Brain microvascular endothelial cell (primary cell): ENCODE measurements at places on chromosomes 2 and 18.

DNA sequence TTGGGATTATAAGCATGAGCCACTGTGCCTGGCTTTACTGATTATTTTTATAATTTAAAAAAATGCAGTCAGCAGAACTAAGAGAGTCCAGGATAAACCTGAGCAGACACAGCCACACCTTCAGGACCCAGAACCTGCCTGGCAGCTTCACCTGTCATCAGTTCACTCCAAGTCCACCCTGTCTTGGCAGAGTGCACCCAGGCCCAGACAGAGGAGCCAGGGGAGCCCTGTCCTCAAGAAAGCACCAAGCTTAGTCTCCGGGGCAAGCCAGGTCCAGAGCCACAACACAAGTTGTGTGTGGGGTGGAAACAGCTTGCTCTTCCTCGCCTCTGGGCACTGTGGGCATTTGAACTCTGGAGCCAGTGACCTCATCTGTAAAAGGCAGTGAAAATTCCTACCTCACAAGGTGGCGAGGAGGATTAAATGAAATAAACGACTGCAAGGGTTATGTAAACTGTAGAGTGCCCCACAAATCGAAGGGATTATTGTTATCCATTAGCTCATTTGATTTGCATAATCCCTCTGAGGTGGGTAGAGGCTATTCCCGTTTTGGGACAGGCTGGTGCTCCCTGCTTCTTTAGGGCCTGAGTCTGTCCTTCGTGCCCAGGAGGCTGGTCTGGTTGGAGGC is 24.7 kb downstream of the MYCN start:
- no peak for DNase-seq

- DNase-seq, result no peak
Measured at GRCh38 chr2:53334610-53335009, 433.0 kb upstream of the CHAC2 start.

- DNase-seq, result peak; percentile 47
Measured at GRCh38 chr18:23283916-23284430, 148.7 kb downstream of the CABLES1 start.

DNA sequence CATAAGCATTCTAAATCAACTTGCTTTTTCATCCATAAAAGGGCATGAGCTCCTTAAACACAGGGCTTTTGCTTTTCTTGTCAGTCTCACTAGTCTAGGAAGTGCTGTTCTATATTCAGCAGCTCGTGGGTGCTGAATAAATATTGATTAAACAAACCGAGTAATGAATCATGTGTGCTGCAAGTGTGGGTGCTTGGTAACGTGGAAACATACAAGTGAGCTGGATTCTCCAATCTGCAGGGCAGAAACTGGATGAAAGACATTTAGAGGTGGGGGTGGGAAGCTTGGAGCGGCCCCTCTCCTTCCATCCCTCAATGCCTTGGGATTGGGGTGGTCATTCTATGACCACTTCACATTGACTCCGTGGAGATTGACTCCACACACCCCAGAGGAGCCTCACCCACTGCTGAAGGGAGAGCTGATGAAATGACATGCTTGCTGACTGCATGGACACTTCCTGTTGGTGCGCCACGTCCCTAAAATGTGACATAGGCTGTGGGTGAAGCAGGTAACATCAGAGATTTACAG is 114.6 kb downstream of the DOCK10 start:
- DNase-seq, result peak; percentile 94

DNA sequence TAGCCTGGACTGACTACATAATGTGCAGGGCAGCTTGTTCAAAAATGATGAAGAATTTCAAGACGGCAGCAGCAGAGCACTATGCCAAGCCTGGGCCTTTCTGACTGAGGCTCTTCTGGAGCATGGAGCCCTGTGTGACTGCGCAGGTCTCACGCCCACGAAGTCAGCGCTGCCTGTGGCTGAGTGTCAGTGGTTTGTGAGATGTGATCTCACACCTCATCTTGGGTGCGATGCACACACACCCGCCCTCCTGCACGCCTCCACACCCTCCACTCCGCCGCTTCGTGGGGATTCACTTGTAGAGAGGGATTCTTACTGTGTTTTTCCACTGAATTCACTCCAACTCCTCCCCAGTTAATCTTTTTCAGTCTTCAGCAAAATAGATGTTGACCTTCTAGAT is 103.9 kb downstream of the VIT start:
- DNase-seq, result no peak

DNA sequence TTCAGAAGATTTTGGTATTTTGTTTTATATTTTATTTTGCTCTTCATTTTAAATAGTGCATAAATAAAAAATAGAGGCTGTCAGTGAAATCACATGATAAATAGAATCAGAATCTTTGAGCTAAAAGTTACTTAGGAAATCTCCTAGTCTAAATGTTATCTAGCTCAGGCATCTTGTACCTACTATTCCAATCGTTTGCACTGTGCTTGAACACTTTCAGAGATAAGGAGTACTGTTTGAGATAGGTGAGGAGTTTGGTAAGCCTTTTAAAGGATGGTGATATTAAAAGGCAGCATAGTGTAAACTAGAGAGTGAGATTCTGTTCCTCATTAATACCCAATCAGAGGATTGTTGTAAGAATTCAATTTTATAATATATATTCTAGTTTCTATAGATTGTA is 157.2 kb upstream of the MYO3B start:
- no peak for DNase-seq

- DNase-seq, result no peak
Measured at GRCh38 chr2:79935046-79935732, 369.4 kb downstream of the LRRTM1 start.

GRCh38 chr2:236947294-236947693 is 138.4 kb upstream of the COPS8 start:
- DNase-seq, result no peak

DNA sequence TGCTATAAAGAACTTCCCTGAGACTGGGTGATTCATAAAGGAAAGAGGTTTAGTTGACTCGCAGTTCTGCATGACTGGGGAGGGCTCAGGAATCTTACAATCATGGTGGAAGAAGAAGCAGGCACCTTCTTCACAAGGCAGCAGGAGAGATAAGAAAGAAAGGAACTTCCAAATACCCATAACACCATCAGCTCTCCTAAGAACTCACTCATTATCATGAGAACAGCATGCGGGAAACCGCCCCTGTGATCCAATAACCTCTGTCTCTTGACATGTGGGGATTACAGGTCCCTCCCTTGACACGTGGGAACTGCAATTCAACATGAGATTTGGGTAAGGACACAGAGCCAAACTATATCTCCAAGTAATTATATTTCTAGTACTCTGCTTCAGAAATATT is 163.8 kb upstream of the CDH20 start:
- no peak for DNase-seq

DNA sequence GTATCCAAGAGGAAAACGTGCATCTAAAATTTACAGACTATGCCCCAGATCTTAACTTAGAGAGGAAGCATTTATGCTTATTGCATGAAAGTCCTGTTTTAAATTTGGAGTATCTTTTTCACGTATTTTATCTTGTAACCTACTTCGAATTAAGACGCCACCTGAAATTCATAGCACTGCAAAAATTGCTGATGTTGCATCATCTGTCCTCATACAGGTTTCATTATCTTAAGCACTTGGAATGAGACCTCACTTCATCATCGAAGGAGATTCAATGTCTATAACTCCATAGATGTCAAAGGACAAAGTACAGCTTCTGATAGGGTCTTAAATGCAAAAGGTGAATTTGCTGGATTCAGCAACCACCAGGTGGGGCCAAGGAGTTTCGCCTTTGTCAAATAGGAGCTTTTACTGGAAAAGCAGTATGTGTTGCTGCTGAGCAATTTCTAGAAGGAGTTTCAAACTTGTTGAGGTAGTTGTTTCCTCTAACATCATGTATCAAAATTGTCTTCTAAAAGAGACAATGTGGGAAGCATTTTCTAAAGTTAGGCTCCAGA is 106.4 kb upstream of the CCDC85A start:
- no peak for DNase-seq

DNA sequence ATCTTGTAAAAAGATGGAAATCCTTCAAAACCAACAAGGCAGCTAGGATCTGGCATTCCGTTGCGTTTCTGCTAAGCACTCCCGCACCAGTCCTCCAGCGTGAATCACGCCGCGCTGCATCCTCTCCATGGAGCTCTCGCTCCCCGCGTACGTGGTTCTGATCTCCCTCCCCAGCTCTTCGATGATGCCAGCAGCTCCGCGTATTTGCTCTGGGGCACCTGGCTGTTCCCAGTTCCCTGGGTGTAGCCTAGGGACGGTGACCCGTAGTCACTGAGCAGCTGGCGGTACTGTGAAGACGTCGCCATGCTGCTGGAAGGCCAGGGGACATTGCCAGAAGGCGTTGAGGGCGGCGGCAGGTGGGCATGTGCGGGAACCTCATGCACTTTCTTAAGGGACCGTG is 407.5 kb downstream of the RNF144A start:
- DNase-seq, result no peak

GRCh38 chr18:44700652-44701051 is 20.0 kb downstream of the SETBP1 start:
- peak; percentile 33 for DNase-seq
